ENCODE measurements at places on chromosomes 4 and X.

DNA sequence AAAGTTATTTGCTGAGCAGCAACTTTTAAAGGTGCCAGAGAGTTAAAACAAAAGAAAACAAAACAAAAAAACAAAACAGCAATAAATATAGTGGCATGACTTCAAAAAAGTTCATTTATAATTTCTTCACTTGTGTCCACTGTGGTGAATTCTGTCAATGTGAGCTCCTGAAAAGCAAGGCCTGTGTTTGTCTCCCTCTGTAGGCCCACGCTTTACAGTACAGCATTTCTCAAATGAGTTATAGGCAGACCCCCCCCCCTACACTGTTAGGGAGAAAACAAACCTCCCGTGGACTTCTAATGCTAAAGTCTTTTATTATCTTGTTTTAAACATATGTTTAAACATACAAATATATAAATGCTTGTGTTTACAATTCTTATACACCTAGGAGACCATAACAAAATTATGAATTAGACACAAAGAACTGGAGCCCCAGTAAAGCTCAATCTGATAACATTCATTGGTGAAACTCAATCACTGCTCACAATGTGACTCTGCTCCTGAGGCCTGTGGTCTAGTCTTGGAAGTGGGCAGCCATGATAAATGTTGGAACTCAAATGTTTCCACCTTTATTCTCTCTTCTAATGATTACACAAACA lies 47.0 kb upstream of the SCOC start:
- peak; percentile 8 for DNase-seq

DNA sequence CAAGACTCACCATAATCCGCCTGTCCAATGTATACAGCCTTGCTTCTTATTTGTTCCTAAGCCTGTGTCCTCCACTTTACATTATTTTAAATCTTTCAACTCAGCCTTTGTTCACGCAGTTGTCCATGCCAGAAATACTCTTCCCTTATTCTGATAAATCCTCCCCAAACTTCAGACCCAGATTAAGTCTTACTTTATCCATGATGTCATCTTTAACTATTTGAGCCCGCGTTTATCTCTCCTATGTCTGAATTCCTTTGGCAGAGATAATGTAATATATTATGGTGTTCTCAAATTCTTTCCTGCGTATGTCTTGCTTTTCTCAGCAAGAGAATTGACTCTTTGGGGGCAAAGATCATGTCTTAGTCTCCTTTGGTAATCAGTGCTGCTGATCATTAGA lies 129.6 kb downstream of the LUZP4 start:
- DNase-seq = no peak

DNA sequence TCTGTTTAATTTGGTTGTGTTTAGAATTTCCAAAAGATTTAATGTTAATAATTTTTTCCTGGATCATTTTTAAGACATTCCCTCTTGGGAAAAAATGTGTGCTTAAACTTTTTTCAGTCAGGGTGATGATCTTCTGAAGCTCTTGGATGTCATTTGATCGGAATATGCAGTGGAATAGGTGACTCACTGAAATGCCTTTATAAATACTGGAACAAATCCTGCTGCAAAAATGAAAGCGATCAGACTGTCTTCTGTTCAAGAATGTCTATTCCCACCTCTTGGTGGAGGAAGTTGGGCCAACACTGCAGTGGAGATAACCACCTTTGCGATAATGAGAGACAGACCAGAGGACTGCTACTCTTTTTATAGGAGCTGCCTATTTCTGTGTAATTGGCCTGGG lies 46.7 kb downstream of the LARP1B start:
- no peak for DNase-seq

DNA sequence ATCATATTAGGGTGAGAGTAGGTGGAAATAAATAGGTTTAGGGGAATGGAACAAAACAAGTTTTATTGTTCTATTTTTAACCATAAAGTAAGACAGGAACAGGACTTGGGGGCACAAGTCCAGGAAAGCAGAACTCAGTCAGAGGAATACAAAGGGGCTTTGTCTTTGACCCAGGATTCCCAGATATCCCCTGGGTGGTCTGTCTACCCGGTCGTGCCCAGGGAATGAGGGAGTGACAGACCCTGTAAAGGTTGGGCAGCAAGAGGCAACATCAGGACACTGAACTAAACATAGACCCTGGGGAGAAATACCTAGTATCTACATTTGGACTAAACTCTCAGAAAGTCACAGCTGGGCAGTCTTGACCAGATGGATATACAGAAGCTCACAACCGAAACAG lies 50.6 kb downstream of the PTCHD1 start:
- DNase-seq = no peak

DNA sequence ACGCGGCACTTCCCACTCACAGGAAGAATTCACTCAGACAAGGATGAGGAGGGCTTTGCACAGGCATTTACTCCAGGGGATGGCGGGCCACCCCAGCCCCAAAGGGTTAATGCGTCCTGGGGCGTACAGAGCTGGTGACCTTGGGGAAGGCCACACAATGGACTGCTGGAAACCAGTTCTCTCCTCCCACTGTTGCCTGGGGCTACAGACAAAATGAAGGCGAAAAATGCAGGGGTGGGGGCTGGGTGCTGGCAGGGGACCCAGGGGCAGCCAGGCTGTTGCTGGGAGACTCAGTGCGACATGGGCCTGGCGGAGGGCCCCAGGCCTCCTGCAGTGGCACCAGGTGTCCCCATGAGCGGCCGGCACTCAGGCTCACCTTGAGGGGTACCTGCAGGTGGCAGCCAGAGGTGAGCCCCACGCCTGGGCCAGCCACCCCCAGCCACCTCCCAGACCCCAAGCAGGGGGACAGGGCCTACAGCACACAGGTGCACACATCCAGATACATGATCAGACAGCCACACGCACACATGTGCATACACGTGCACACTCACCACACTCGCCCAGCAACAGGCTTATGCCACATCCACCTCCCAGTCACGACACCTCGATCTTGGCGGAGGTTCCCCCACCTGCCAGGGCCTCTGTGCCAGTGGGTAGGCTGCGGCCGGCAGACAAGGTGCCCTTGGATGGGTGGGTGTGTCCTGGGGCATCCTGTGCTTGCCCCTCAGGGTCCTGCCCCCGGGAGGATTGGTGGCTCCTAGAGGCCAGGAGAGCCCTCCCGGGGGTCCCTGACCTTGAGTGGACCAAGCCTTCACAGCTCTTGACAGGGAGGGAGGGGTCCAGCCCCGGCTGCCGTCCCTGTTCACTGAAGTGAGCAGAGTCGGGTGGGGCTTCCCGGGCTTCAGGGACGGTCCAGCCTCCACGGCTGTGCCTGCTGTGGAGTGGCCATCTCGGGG lies 13.1 kb downstream of the NAT8L start:
- no peak for DNase-seq

DNA sequence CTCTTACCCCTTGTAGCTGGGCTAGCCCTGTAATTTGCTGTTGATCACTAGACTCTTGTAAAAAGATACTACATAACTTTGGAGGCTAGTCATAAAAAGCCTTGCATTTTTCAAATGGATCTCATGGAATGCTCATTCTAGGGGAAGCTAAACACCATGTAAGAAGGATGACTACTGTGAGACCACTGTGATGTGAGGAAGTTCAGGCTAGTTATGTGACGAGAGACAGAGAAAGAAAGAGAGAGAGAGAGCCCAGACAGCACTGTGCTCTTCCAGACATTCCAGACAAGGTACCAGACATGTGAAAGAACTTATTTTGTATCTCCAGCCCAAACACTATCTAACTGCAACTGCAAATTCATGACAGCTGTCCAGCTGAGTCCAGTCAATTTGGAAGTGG lies 404.6 kb upstream of the PITX2 start:
- DNase-seq = no peak

GRCh38 chr4:98151145-98151924 lies 8.1 kb upstream of the STPG2 start:
- DNase-seq = no peak

DNA sequence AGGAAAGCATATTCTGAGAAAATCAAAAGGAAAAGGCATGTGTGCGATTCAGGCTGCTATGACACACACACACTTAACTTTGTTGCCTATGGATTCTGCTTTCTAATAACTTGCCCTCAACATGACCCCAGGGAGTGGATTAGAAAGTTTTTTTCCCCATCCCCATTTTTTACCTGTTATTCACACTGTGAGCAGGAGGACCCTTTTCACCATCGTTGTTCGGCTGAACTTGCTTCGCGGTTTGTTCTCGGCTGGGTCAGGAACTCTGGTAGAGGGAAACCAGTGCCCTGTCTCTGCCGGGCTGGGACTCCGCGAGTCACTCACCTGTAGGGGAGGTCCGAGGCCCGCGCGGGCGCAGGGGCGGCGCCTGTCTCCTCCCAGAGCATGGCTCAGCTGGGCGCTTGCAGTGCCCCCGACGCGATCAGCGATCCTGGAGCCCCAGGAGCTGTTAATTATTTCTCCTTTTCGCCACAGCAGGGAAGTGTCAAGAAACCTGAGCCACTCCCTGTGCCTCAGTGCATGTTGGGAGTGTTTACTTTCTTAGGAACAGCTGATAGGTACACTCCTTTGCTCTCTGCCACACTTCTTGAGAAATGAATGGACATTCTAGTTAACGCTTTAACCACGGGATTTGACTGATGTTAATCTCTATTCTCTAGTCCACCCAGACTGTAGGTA lies at the start of gene RASSF6:
RASSF6 (minus strand) TSS at position 322 of the 678 bp plus-strand sequence. CDS start 8,641 bp downstream, outside the sequence.
- peak; percentile 71 for DNase-seq

GRCh38 chr4:108223313-108223712 lies 54.6 kb upstream of the LEF1 start:
- no peak for DNase-seq

DNA sequence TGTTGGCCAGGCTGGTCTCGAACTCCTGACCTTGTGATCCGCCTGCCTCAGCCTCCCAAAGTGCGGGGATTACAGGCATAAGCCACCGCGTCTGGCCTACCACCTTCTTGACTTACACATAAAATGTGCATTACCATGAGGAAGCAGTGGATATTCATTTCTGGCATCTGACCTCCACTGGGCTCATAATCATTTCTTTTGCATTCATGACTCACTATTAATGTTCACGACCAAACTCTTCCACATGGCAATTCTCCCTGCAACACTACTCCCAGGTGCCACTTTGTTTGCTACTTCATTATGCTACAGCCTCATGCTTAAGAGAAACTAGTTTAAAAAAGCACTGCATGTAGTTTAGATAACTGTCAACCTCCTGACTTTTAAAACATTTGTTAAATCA lies 22.7 kb downstream of the RASGEF1B start:
- no peak for DNase-seq

- DNase-seq = no peak
These were observed 14.9 kb downstream of the MID1IP1 start for GRCh38 chrX:38816155-38816554.

GRCh38 chr4:145930592-145930991 lies 8.0 kb downstream of the ZNF827 start:
- DNase-seq = no peak

DNA sequence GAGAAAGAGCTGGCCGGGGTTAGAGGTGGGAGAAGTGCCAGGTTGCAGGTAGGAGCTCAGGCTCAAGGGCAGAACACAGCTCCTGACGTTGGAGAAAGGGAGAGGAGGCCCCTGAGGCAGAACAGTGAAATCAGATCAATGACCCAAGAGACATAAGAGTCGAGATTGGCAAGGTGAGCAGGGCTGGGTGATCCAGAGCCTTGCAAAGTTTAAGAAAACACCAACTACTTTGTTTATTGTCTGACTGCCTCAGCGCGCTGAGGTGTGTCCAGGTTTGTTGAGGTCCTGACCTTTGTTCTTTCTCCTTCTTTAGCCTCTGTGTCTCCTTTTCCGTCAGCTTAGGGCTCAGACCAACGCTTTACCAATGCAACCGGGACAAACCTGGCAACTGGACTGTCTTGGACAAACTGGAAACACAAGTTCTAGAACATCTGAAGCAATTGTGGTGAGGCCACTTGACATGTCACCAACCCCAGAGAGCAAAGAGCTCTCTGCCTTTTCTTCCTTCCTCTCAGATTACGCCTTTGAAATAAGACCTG lies 28.3 kb downstream of the CHRNA9 start:
- no peak for DNase-seq

- DNase-seq = no peak
These were observed 28.9 kb upstream of the CHRNA9 start for GRCh38 chr4:40306226-40306625.

- no peak for DNase-seq
These were observed 60.3 kb downstream of the BRWD3 start for GRCh38 chrX:80749404-80749803.

GRCh38 chr4:159201168-159201567 lies 98.3 kb downstream of the RAPGEF2 start:
- DNase-seq = no peak

DNA sequence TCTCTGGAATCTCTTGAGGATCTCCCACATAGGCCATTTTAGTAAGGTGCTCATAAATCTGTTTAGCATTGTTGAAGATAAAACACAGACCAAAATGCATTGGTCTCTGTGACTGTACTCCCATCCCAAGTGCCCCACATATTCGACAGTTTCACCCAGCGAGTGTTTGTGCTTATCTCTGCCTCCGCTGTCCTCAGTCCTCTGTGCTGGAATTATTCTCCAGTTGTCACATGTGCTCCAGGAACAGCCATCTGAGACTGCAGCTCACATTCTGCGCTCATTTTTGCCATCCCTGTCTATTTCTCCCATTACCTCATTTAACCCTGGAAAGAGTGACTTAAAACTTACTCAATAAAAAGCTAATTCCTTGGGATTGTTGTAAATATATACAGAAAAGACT lies 27.6 kb upstream of the DCHS2 start:
- no peak for DNase-seq

DNA sequence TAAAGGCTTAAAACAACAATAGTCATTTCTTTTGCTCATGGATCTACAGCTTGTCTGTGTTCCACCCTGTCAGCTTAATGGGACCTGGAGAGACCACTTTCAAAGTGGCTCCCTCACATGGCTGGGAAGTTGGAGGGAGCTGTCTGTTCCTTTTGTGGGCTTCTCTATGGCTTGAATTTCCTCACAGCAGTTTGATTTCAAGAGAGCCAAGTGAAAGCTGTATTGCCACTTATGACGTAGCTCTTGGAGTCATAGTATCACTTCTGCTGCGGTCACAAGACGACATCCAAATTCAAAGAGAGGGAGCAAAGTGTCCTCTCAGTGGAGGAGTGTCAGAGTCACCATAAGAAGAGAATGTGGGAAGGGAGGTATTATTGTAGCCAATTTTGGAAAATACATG lies 22.7 kb upstream of the ACSL1 start:
- DNase-seq = no peak

DNA sequence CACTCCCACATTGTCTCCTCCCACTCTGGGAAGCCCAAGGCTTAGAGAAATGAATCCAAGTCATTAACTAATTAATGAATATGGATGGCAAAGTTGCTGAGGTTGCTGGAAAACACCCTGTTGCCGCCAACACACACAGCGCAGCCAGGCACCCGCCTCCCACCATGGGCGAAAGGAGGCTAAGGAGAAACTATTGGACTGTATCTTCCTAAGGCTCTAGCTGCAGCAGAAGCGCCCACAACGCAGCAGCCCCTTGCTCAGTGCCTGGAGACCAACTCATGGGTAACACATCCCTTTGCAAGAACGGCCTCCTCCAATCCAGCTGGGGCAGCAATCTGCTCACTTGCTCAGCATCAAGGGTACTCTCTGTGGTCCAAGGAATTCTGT lies 34.2 kb downstream of the TSC22D3 start:
- DNase-seq = no peak

GRCh38 chr4:160831165-160831922 lies 1332.5 kb downstream of the FSTL5 start:
- DNase-seq = no peak

Data from nephron progenitor cell (in vitro differentiated cells).